Activated CD4-positive, alpha-beta T cell treated with anti-CD3 and anti-CD28 coated beads, Interleukin-2, amount 50 U/mL, for 4 hours (primary cell): ENCODE measurements at places on chromosomes 3 and 15.

GRCh38 chr3:110821586-110821985 is 250.0 kb upstream of the NECTIN3 start:
- no peak for DNase-seq

DNA sequence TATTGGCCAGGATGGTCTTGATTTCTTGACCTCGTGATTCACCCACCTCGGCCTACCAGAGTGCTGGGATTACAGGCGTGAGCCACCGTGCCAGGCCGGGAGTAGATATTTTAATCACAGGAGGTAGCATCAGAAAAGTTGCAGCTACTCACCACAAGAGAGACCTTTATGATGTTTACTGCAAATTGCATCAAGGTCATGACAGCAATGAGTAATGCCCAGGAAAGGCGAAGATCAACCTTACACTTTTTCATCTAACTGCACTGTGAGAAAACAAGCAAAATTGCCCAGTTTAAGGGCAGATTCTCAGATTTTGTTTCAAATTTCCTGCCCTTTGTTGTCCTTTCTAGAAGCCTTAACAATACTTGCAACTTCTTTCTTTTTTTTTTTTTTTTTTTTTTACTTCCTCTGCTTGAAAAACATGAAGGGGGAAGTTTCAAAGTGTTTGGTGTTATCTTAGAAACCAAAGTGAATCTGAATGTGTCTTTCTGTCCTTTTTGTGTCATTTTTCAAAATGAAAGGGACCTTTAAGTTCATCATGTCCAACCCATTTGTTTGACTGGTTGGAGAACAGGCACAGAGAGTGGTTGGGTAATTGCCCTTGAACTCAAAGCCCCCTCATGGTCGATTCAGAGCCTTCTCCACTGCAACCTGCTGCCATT is 25.0 kb downstream of the TGFBR2 start:
- DNase-seq, result peak; percentile 22

GRCh38 chr3:42635111-42635510 is 18.4 kb upstream of the ZBTB47 start:
- no peak for DNase-seq

- no peak for DNase-seq
These were observed 3.0 kb upstream of the GRAMD2A start for GRCh38 chr15:72200395-72201237.

DNA sequence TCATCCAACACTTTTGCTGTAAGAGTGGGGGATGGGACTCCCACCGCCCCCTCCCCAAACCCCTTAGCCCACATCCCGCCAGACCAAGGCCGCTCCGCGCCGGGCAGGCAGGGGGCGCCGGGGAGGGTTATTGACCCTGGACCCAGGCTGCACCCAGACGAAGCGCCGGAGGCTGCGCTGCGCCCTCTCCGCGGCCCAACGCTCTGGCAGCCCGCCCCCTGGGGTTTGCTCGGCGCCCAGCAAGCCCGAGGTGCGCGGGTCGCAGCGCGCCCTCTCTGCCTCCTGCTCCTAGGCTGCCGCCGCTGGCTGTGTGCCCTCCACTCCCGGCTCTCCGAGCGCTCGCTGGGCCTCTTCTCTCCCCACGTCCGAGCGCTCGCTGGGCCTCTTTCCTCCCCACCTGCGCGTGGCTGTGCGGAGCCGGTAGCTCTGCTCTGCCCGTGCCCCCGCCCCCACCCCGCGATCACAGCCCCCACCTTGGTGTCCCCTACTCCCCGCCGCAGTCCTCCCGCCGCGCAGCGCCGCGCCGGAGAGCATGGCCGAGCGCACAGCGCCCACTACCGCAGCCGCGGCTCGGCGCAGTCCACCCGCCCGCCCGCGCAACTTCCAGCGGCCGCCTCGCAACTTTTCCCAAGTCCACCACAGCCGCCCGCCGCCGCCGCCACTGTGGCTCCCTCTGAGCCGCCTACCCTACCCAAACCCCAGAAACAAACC is 1.2 kb downstream of the MECOM start:
- DNase-seq, result no peak

GRCh38 chr3:190155752-190156151 is 35.1 kb upstream of the P3H2 start:
- no peak for DNase-seq

- DNase-seq, result no peak
These were observed 69.3 kb upstream of the RPL35A start for GRCh38 chr3:197880491-197881269.
